Activated CD8-positive, alpha-beta T cell treated with anti-CD3 and anti-CD28 coated beads, Interleukin-2, amount 10 ng/mL, durations not matched to agents 7 days and 5 days (primary cell): ENCODE measurements at places on chromosomes 1 and 21. TPM values are rescaled to one million over a fixed set of nuclear protein-coding genes. Genes with fewer than 3 reads are reported as not detected.

MANEAL gene
- 2.5 TPM for total RNA-seq

PLPPR5 gene
- not detected for total RNA-seq

DNA sequence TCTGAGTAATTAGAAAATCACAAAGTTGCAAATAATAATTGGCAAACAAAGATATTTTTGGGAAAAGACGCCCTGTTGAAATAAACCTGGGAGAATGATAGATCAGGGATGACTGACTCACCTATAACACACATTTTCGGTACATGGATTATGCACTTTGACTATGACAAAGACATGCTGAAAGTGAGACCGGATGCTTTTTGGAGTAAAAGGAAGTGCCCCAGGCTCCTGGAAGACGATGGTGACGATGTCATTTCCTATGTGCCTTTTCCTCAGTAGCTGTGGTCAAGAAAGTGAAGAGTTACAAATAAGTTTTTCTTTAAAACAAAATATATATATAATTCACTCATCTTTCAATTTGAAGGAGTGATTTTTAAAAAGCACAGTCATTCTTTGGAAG, 158.7 kb downstream of the SIPA1L2 start:
- no peaks in the 10 kb centered on the region for H3K36me3 ChIP-seq
- H3K4me1 ChIP-seq, result peaks cover 19% of the 10 kb centered on the region
- peak overlapping the region; percentile 34 for H3K27ac ChIP-seq

DNA sequence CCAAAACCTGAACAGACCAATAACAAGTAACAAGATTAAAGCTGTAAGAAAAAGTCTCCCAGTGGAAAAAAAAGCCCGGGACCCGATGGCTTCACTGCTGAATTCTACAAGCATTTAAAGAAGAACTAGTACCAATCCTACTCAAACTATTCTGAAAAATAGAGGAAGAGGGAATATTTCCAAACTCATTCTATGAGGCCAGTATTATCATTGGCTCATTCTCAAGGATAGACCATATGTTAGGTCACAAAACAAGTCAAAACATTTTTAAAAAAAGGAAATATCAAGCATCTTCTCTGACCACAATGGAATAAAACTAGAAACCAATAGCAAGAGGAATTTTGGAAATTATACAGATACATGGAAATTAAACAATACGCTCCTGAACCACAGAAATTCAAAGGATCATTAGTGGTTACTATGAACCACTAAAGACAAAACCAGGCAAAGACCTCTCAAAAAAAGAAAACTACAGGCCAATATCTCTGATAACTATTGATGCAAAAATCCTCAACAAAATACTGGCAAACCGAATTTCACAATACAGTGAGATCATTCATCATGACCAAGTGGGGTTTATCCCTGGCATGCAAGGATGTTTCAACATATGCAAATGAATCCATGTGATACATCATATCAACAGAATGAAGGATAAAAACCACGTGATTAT, 13.9 kb upstream of the IL20 start:
- H3K27me3 ChIP-seq, result peaks cover 36% of the 10 kb centered on the region
- peaks cover 6% of the 10 kb centered on the region for H3K4me1 ChIP-seq
- no peak overlapping the region for H3K4me3 ChIP-seq
- no peak for DNase-seq
- no peaks in the 10 kb centered on the region for H3K36me3 ChIP-seq
- no peak overlapping the region for H3K27ac ChIP-seq

DNA sequence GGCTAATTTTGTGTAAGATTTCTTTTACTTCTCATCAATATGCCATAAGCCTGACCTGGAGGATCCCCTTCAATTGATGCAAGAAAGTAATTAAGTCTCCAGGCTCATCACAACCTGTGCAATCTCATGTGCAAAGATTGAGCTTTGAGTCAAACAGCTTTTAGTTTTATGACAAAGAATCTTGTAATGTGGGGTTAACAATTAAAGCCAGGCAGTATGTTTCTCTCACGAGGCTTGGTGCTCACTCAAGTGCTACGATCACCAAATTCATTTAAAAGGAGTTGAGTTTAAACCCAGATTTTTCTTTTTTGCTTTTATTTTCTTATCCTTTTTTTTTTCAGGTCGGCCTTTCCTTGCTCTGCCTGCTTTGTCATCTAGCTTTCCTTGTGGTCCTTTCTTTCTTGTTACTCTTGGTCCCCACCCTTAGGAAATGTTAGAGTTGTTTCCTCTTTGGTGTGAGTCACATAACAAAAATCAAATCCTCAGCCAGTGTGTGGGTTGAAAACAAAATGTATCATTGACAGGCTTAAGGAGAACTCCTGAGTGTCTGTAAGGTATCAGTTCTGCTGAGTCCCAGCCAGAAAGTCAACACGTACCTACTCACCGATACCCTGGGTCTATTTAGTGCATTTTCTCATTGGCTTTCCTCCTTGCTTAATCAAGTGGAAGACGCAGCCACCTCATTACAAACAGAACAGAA, 1037.2 kb downstream of the ADGRL2 start:
- H3K4me3 ChIP-seq, result no peak overlapping the region
- no peaks in the 10 kb centered on the region for H3K4me1 ChIP-seq
- H3K36me3 ChIP-seq, result no peaks in the 10 kb centered on the region
- DNase-seq, result no peak
- no peaks in the 10 kb centered on the region for H3K27me3 ChIP-seq
- H3K27ac ChIP-seq, result no peak overlapping the region

ACTN2 gene
- not detected for total RNA-seq

PRAMEF26 gene
- total RNA-seq, result not detected

EPHB2 gene
- not detected for total RNA-seq

GRCh38 chr1:221983444-221983843, 241.6 kb upstream of the DUSP10 start:
- H3K27me3 ChIP-seq, result peaks cover 11% of the 10 kb centered on the region
- no peaks in the 10 kb centered on the region for H3K36me3 ChIP-seq
- H3K4me1 ChIP-seq, result no peaks in the 10 kb centered on the region
- no peak for DNase-seq
- H3K27ac ChIP-seq, result no peak overlapping the region
- no peak overlapping the region for H3K4me3 ChIP-seq

GRCh38 chr1:20337581-20337980, 46.9 kb downstream of the VWA5B1 start:
- no peaks in the 10 kb centered on the region for H3K4me1 ChIP-seq
- H3K27ac ChIP-seq, result no peak overlapping the region

DNA sequence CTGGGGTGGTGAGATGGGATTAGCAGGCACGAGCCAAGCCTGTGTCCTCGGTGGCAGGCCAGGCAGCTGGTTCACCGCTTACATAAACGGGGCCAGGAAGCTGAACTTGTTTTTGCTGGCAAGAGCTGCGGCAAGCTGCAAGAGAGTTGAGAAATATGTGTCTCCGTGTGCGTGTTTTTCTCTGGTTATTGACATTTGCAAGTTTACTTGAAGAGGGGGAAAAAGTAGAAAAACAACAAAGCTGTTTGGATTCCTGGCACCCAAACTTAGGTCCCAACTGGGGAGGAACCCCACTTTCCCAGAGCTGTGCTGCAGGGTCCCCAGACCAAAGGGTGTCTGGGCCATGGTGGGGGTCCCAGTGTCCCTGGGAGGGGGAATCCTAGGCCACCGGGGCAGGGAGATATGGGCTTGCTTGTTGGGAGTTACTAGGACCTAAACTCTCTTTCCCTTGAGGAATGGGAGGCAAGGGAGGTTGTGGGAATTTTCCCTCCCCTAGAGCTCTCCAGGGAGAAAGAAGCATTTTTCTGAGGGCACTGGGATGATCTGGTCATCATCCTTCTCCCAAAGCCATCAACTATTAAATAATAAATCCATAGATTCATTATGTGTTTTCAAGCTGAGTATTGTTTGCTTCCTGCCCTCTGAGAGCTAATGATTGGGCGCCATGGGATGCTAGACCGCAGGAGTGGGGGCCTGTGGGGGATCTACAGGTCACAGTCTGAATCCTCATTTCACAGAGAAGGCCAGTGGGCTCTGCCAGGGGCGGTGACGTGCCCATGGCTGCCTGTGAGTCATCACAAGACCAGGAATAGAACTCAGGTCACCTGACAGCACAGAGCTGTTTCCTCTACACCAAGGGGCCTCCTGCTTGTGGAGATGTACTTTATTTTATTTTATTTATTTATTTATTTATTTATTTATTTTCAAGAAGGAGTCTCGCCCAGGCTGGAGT, 14.8 kb downstream of the IL6R start:
- H3K4me3 ChIP-seq, result no peak overlapping the region
- peaks cover 23% of the 10 kb centered on the region for H3K4me1 ChIP-seq
- H3K27me3 ChIP-seq, result no peaks in the 10 kb centered on the region
- DNase-seq, result peak; percentile 51
- H3K27ac ChIP-seq, result peak overlapping the region; percentile 66

GRCh38 chr1:89890085-89890752, 69.4 kb downstream of the LRRC8D start:
- H3K27ac ChIP-seq, result no peak overlapping the region
- H3K4me1 ChIP-seq, result peaks cover 5% of the 10 kb centered on the region
- no peak overlapping the region for H3K4me3 ChIP-seq
- no peaks in the 10 kb centered on the region for H3K27me3 ChIP-seq
- DNase-seq, result no peak
- H3K36me3 ChIP-seq, result peaks cover 16% of the 10 kb centered on the region

FAM177B gene
- not detected for total RNA-seq

GRCh38 chr21:35697321-35697808, 363.0 kb downstream of the SETD4 start:
- H3K36me3 ChIP-seq, result no peaks in the 10 kb centered on the region
- peaks cover 3% of the 10 kb centered on the region for H3K4me1 ChIP-seq
- no peak for DNase-seq
- H3K27me3 ChIP-seq, result peaks cover 5% of the 10 kb centered on the region
- no peak overlapping the region for H3K4me3 ChIP-seq
- H3K27ac ChIP-seq, result no peak overlapping the region

- no peaks in the 10 kb centered on the region for H3K36me3 ChIP-seq
- no peak overlapping the region for H3K4me3 ChIP-seq
- no peak overlapping the region for H3K27ac ChIP-seq
- no peaks in the 10 kb centered on the region for H3K4me1 ChIP-seq
- DNase-seq, result no peak
These were observed 764.4 kb downstream of the ADGRL2 start for GRCh38 chr1:82565146-82565545.

DNA sequence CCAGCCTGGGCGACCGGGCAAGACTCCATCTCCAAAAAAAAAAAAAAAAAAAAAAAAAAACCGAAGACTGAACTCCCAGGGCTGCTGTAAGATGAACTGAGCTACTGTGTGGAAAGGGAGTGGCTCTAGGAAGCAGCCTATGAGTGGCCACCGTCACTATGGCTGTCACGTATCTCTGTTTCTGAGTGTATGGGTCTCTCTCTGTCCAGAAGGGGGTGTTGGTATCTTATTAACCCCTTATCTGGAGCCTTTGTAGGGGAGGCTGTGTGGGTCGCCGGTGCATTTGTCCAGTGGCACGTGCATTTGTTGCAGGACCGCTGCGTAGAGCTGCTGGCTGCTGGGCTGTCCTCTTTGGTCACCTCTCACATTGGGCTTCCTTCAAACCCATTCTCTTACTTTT, 326.6 kb downstream of the CAMTA1 start:
- H3K27ac ChIP-seq, result no peak overlapping the region
- H3K4me1 ChIP-seq, result no peaks in the 10 kb centered on the region
- no peak for DNase-seq
- H3K4me3 ChIP-seq, result no peak overlapping the region
- no peaks in the 10 kb centered on the region for H3K36me3 ChIP-seq
- no peaks in the 10 kb centered on the region for H3K27me3 ChIP-seq

DNA sequence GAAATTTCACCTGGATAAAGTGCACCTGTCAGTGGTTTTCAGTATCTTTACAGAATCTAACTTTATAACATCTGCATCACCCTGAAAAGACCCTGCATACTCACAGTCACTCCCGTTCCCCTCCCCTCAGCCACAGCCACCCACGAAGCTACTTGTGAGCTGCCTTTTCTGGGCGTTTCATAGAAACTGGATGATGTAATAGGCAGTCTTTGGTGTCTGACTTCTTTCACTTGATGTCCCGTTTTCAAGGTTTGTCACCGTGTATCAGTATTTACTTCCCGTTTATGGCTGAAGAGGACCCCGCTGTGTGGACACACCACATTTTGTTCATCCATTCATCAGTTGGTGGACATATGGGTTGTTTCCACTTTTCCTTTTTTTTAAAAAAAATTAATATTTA, 47.8 kb upstream of the LRRC3 start:
- peaks cover 3% of the 10 kb centered on the region for H3K4me1 ChIP-seq
- peaks cover 51% of the 10 kb centered on the region for H3K36me3 ChIP-seq
- DNase-seq, result no peak
- no peak overlapping the region for H3K4me3 ChIP-seq

DNA sequence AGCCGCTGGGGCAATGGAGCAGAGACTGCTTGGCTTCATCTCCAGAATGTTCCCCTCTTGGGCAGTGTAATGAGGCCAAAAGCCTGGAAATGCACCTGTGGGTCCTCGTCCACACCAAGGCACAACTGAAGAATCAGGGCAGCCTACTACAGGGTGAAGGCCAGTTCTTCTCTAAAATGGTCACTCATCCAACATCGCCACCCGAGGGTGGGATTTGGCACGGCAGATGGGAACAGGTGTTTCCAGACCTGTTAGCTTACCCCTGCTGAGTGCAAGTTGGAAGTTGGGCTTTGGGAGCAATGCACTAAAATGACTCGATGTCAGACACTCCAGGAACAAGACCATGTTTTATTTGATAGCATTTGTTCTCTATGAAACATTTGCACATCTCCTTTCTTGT, 543.7 kb downstream of the NPHP4 start:
- H3K4me1 ChIP-seq, result no peaks in the 10 kb centered on the region
- no peak overlapping the region for H3K27ac ChIP-seq
- DNase-seq, result peak; percentile 35

DNA sequence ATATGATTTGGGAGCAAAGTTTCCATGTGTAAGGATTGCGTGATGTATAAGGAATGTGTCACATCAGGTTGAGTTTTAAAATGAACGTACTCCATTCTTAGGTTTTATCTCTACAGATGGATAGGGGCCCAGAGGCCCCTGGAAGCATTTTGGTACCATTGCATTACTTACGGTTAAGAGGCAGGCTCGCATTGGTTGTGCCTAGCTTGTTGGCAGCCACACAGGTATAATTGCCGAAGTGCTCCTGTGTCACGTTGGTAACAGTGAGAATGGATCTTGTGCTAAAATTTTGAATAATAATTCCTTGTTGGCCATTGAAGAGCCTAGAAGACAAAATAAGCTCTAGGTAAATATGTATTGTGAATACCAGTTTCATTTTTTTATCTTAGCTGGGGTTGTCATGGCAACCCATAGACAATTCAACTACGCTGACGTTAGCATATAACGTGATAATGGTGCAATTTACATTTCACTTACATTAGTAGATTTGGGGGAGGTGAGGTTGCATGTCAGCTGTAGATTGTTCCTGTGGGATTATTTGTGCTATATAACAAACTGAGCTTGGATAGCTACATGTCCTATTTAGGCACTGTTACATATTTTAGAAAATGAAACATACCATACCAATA, 511.9 kb upstream of the ZRANB2 start:
- no peaks in the 10 kb centered on the region for H3K27me3 ChIP-seq
- H3K36me3 ChIP-seq, result no peaks in the 10 kb centered on the region
- no peak overlapping the region for H3K4me3 ChIP-seq
